NT2/D1 (cell line): ENCODE measurements at places on chromosomes 2 and 18.
A peak's percentile ranks its signal among the peaks of the same experiment; 100 is the strongest.

DNA sequence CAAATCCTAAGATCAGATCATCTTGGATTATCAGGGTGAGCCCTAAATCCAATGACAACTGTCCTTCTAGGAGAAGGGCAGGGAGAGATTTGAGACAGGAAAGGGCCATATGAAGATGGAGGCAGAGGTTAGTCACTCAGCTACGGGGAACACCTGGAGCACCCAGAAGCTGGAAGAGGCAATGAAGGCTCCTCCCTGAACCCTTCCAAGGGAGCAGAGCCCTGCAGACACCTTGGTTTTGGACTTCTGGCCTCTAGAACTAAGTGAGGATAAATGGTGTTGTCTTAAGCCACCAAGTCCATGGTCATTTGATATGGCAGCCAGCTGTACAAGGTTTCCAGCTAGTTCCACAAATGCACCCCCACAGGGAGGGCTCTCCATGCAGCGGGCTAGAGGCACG lies 6.9 kb upstream of the PTPN2 start:
- DNase-seq: no peak

- DNase-seq: peak; percentile 30
Observed at GRCh38 chr18:27605107-27605834, 420.2 kb upstream of the CHST9 start.

- DNase-seq: no peak
Observed at GRCh38 chr18:53382870-53383269, 841.6 kb downstream of the MBD2 start.

DNA sequence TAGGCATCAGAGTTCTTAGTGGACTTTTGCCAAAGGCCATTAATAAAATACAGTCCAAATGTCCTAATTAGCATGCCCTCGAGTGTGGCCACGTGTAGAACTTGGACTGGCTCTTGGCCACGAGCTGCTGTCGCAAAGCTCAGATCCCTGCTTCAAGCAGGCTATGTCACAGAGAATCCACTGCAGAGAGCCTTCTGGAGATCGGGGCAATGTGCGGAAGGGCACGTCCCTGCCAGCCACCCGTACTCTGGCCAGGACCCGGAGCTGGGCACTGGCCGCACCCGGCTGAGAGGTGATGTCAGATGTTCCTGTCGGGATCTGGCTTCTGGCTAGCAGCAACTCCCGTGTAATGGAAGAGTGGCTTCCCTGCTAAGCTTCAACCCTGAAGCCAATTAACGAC lies 432.7 kb upstream of the ID2 start:
- no peak for DNase-seq

DNA sequence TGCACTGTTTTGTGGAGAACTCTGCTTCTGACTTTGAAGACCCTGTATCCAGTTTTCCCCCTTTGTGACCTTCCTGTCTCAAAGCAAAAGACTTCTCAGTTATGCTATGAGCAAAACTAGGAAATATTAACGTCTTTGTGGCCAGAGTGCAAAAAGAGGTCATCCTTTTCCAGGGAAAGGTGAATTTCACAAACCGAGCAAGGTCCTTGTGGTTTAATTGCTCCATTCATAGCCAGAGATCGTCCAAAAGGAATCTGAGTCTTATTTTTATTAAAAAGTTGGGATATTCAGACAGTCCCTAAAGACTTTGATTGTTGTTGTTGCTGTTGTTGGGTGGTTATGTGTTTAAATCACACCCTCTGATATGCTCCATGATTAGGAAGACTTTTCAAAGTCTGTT lies 77.4 kb downstream of the NAB1 start:
- no peak for DNase-seq

- DNase-seq: no peak
Observed at GRCh38 chr2:2845267-2845666, 514.2 kb upstream of the MYT1L start.

DNA sequence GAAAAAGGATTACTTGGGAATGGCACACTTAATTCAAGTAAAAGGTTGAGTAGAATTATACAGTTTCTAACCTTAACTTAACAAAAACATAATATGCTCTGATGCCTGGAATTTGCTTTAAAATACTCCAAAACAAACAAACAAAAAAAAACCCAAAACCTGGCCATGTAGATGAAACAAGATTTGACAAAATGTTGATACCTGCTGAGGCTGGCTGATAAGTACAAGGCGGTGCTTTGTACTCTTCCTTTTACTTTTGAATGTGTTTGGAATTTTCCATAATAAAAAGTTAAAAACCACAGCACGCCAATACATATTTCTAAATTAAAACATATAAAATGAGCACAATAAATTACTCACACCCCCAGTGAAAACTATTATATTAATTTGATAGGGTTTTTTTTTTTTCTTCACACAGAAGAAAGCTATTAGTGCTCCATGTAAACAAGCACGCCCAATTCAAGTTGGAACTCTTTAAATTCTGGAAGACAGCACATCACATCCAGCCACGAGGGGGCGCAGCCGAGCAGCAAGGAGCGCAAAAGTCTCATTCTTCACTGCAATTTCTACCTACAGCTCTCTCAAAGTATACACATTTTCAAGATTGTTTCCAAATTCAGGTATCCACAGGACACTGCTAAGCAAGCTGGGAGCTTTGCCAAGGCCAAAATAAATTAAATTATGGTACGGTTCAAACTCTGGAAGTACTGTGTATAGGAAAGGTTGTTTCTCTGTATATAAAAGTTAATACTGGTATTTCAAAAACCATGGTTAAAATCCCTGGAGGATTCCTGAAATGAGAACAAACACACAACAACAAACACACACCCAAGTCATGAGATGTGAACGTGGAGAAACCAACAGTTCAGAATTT lies 7.5 kb downstream of the SERTAD2 start:
- DNase-seq: peak; percentile 66

DNA sequence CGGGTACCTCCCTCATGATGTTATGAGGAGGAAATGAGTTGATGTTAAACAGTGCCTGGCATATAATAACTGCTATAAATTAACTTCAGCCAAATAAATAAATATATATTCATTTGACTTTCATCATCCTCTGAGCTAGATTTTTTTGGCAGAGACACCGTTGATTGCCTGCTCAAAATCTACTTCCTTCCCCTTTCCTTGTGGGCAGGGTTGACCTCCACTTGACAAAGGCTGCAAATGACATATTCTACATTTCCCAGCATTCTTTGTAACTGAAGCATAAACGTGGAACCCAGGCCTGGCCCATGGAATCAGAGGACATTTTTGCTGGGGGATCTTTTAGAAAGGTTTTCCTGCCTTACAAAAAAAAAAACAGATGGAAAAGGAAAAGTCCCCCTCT lies 177.8 kb downstream of the TXNL1 start:
- DNase-seq: no peak

DNA sequence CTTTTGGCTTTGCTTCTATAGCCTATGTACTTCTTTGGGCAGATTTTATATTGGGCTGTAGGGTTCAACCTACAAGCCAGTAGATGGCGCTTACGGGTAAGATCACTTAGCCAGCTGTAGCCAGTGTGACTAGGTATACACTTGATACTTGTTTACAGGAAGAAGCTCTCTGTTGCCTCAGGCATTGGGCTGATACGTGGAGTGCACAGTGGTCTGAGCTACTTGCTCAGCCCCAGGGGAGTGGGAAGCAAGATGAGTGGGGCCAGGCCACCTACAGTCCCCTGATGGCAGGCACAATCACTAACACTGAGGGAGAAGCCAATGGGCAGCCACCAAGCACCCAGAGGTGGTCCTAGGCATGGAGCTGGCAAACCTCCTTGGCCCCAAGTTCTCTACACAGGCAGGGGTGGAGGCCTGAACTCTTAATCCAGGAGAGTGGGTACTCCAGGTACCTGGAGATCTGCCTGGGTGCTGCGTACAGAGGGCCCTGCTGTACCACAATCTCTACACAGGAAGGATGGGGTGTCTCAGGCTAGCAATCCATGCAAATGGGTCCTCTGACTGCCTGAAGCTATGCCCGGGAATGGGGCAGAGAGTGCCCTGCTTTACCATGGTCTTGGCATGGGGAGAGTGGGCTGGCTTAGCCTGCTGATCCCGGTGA lies 122.2 kb downstream of the NCOA1 start:
- peak; percentile 61 for DNase-seq

DNA sequence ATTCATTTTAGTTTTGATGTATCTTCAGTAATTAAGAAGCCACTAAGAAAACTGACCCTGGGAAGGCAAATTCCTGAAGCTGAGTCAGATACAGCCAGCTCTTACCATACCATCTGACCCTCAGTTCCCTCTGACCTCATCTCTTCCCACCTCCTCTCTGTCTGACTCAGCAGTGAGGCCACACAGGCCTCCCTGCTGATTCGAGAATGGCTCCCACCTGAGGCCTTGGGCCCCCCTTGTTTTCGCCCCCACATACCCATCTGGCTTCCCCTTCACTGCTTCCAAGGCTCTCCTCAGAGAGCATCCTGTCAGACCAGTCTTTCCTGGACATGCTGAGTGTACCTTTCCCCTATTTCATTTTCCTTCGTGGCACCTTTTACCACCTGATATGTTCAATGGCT lies 71.0 kb upstream of the CYP1B1 start:
- peak; percentile 75 for DNase-seq

DNA sequence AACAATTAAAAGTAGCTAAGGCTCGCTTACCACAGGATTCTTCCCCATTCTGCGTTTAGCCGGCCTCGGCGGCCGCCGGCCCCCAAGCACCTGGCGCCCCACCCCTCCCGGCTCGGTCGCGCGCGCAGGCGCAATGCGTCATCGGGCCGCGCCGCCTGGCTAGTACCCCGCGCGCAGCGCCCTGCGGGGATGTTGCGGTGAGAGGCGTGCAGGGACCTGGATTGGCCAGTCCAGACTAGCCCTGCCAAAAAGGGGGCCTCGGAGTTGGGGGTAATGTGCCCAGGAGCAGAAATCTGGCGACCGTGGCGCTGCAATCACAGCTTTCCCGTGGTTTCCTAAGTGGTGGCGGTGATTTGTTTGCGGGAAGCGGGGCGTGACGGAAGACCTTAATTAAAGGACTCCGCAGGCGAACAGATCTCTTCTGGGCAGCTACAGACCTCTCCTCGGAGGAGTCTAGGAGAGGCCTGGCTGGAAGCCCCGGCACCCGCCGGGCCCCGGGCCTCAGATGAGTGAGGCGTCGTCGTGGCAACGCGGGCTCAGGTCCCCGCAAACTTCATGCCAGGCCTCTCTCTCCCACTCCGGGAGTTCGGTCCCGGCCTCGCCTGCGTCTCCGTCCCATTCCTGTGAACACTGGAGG lies 606 bp downstream of the TMEM237 start:
- peak; percentile 67 for DNase-seq

- DNase-seq: peak; percentile 66
Observed at GRCh38 chr2:206981739-206982340, 42.5 kb downstream of the CPO start.

- no peak for DNase-seq
Observed at GRCh38 chr18:48662011-48662661, 123.3 kb downstream of the CTIF start.

GRCh38 chr2:127683757-127684156 lies 8.4 kb upstream of the LIMS2 start:
- no peak for DNase-seq

- DNase-seq: no peak
Observed at GRCh38 chr2:10120877-10121574, 1.5 kb upstream of the RRM2 start.

DNA sequence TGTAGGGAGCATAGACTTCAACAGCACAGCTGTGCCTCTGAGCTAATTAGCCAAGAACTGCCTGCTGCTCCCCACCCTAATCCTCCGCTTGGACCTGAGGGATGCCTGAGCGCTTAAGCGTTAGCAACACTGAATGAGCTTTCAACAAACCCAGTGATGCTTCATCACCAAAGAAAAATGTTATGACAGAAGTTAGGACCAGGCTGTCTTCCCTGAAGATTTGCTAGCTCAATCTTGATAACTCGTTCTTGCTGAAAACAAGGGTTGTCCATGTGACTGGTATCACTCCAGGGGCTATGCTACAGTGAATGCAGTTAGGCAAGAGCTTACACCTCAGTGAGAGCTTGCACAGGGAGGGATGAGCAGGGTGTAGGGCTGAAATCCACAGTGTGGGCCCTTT lies 190.7 kb upstream of the SIX2 start:
- DNase-seq: no peak

- DNase-seq: no peak
Observed at GRCh38 chr2:5479265-5479928, 212.8 kb upstream of the SOX11 start.
